Stimulated activated CD4-positive, alpha-beta T cell treated with anti-CD3 and anti-CD28 coated beads, Interleukin-4, amount 100 ng/mL, for 1 hour (primary cell): ENCODE measurements at places on chromosomes 12 and 14.

GRCh38 chr14:103257211-103257962 is 76.7 kb upstream of the EIF5 start:
- DNase-seq, result no peak

GRCh38 chr12:118332511-118332910 is 40.2 kb downstream of the TAOK3 start:
- DNase-seq, result no peak

DNA sequence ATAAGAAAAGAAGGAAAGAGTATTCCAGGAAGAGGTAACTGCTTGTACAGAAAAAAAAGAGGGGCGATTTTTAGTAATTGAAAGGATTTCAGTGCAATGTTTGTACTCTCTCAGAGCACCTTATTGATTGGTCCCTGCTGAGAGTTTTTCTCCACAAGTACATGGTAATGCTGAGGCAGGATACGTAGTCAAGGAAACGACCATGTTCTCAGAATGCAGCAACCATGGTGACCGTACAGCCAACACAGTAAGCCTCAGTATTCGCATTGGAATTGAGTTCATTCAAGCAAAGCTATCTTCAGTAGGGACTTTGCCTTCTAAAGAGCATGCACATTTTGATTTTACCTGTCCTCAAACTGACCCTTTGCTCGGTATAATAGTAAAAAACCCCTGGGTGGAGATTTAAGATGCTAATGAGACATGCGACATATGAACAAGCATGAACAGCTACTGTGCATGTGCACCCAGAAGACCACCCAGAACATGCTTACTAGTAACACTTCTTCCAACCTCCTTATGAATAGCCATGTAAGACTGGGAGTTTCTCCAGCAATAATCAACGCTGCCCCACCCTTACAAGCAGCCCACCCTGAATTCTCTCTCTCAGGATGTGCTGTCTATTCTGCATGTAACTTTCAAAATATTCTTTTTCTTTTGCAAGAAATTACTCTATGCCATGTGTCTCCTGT is 6.2 kb upstream of the SLC41A2 start:
- no peak for DNase-seq

- DNase-seq, result no peak
Measured at GRCh38 chr14:65231286-65231980, 129.1 kb upstream of the MAX start.

- DNase-seq, result no peak
Measured at GRCh38 chr12:45289245-45290215, 73.6 kb downstream of the ANO6 start.

GRCh38 chr12:116039081-116039480 is 238.4 kb downstream of the MED13L start:
- DNase-seq, result no peak

- no peak for DNase-seq
Measured at GRCh38 chr12:114395755-114396152, 10.2 kb downstream of the TBX5 start.
